ENCODE measurements at places on chromosomes 7 and 10.

- no peak for DNase-seq
These were observed 33.9 kb downstream of the PPIF start for GRCh38 chr10:79380946-79381721.

GRCh38 chr10:97463363-97464132 lies 17.6 kb downstream of the ZDHHC16 start:
- DNase-seq, result peak; percentile 54

DNA sequence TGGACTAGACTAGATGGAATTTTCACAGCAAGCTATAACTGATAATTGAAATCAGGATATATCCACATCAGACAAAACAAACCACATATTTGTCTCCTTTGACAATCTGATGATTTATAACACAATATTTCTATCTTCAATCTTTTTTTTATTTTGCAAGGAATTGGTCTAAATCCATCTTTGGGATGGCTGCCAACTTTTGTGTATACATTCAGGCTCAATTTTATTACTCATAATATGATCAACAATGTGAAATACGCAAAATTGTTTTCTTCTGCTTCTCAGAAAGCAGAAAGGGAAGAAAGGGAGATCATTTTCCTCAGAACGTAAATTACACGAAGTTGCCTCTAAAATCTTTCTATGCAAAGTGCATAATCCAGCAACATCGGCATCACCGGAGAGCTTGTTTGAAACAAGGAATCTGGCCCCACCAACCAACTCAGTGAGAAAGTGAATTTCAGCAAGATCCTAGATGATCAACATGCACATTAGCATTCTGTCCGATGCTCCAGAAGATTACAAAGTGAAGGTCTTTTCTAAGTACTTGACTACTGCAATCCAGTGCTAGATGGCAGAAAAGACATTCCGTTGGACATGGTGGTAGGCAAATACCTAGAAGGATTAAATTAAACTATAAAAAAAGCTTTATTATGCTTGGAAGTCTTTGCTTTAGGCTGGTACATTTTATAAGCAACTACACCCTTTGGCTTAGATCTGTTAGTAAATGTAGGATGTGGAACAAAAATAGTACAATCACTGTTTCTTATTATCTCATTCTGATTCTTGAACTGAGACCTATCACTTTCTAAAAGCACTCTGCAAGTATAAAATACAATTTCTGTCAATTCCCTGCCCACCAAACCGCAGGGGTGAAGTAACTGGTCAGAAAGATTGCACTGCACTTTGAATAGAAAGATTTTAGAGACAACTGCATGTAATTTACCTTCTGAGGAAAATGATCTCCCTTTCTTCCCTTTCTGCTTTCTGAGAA lies 126.4 kb upstream of the RSU1 start:
- no peak for DNase-seq

- DNase-seq, result no peak
These were observed 26.6 kb upstream of the KAT6B start for GRCh38 chr10:74799721-74800221.

GRCh38 chr7:153935095-153935494 lies 117.1 kb upstream of the DPP6 start:
- DNase-seq, result no peak

DNA sequence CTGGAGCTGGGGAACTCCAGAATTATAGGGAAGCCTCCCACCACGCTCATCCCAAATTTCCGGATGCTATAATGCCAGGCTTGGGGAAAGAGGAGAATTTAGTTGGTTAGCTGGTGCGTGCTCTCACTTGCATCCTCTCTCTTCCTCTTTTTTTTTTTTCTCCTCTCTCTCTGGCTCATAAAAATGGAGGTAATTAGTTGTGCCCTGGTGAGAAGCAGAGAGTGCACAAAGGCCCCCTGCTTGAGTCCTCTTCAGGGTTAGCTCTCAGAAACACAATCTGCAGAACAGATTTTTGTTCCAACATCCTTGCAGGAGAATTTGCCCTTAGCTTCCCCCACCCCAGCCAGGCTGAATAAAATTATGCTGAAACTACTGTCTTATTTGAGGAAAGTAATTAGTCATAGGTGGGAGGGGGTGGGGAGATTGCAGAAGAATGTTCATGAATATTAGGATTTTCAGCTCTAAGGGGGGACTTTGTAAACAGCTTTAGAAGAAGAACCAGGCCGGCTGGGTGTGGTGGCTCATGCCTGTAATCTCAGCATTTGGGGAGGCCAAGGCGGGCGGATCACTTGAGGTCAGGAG lies 7.6 kb downstream of the SERPINE1 start:
- DNase-seq, result no peak

- DNase-seq, result no peak
These were observed 91.3 kb downstream of the PPP1R17 start for GRCh38 chr7:31778296-31778695.

- no peak for DNase-seq
These were observed 59.9 kb upstream of the FGFR2 start for GRCh38 chr10:121658111-121658510.

DNA sequence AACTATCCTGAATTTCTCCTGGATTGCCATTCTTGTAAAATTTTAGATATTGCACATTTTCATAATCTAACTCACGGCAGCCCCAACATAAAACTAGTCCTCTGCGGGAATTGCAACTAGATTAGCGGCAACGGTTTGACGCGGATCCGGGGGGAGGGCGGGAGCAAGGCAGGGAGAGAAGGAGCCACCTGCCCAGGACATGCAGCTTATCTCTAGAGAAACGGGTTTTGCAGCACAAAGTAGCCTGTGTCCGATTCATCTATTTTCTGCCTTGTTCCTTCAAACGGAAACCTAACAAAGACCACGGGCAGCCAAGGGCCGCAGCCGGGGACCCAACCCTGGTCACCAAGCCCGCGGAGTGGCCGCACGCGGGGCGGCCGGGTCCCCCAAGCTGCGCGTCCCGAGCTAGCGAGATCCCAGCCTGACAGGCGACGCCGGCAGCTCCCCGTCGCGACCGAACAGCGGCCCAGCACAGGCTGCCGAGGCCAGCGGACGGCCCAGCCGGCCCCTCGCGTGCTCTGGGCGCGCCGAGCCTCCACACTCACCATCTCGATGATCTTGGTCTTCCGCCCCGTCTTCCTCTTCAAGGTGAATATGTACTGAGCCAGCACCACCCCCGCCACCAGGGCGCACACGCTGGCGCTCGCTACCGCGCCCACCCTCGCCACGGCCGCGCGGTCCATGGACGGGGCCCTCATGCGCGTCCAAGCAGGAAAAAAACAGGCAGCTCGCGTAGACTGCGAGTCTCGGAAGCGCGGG lies at the start of gene NT5C3A:
TSS of gene NT5C3A (minus strand) at position 754 of the 759 bp plus-strand sequence. CDS start at position 683, 71 bp downstream.
- DNase-seq, result peak; percentile 25

DNA sequence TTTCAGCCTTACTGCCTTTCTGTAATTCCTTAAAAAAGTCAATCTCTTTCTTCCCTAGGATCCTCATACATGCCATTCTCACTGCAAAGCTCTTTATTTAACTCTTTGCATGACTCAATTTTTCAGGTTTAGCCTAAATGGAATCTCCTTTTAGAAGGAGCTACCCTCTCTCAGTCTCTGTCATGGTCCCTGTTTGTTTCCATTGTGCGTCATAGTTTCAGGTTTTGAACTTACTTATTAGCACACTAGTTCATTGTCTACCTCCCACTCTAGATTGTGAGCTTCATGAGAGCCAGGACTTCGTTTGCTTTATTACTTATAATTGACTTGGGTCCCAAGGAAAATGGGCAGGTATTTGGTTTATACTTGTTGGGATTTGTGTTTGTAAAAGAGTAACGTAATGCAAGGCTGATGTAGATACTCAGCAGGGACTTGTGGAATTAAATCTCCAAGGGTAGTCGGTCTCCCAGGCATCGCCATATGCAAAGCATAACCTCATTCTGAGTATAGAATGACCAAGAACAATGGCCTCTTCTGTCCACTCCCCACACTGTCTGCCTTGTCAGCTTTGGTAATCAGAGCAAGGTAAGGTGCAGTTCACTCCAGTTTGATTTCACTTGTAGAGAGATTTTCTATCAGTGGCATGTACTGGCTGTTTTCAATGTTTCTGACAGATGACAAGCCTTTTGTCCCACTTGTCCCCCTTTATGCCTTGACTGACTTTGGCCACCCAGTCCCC lies 252.0 kb downstream of the SORCS3 start:
- no peak for DNase-seq

GRCh38 chr10:115909037-115909436 lies 364.0 kb downstream of the GFRA1 start:
- DNase-seq, result no peak

DNA sequence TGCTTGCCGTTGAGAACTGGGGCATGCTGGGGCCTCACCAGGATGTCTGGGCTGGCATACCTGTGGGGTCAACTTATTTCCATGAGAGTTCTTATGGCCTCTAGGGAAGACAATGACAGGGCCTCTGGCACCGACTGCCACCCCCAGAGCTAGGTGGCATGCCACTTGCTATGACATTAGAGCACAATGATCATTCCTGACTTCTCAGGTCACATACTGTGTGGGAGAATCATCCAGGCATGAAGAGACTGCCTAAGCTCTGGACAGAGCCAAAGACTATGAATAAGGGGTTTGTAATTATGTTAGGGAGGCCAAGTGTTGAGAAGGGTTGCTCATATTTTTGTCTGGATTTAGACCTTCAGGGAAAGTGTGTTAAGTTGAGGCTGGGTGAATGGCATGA lies 97.5 kb downstream of the PTPN20 start:
- DNase-seq, result no peak

GRCh38 chr10:73182568-73182967 lies 14.6 kb downstream of the FAM149B1 start:
- DNase-seq, result no peak

DNA sequence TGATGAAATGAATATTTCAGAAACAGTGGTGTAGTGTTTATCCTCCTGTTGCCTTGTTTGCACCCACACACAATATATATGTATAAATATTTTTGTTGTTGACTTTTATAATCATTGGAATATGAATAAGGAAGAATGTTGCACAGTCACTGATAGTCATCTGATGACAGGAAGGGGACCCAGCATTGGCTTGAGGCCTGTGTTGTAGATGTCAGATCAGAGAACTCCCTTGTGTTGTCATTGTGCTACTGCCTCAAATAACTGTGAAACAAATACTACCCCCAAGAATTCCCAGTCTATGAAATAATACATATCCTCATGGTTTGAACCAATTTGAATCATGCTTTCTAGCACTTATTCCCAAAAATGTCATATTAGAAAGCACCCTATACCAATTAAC lies 84.0 kb downstream of the NRG3 start:
- DNase-seq, result no peak

GRCh38 chr10:96991313-96991841 lies 159.3 kb downstream of the LCOR start:
- DNase-seq, result no peak

- DNase-seq, result no peak
These were observed 692.6 kb downstream of the SUGCT start for GRCh38 chr7:40827222-40828085.

DNA sequence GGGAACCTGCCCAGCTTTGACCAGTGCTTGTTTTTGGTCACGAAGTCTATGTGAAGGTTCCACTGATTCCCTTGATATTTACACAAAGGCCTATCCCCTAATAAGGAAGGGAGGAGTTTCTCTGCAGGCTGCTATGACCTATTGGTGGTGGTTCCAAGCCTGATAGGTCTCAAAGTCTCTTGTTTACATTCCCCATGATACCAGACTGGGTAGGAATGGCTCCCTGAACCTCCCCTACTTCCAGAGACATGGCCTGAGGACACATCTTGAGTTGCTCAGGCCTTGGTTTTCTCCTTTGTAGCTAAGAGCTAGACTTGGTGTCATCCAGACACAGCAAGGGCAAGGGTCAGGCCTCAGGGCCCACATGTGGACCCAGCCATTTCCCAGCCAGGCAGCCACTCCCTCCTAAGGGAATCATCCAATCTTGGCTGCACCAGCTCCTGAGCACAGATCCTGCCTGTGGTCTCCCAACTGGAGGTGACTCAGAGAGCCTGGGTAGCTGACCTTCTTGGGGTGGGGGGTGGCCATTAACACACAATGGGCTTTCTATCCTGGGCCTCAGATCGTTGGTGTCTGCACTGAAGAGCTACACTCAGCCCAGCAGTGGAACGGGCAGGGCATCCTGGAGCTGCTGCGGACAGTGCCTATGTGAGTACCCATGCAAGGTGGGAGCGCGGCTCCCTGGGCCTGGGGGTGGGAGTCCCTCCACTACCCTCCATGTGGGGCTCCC lies 51.0 kb upstream of the TRIM8 start:
- no peak for DNase-seq

All from HTR-8/SVneo (cell line).